ENCODE measurements at places on chromosomes 6 and 20.

DNA sequence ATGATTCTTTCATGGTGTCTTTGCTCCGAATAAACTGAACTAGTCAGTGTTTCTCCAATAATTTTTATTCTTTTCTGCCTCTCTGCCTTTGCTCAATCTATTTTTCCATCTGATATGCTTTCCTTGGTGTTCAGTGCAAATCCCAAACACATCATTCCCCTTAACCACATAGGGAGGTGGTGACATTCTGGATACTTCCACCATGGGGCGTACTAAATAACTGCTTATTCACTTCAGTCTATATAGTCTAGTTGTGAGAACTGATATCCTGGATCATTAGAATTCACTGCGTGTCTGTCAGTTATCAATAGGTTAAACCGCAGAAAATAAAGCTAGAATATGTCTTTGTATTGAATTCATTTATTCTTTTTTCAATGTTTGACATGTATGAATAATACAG is 83.1 kb downstream of the KCNQ5 start:
- DNase-seq, result no peak

DNA sequence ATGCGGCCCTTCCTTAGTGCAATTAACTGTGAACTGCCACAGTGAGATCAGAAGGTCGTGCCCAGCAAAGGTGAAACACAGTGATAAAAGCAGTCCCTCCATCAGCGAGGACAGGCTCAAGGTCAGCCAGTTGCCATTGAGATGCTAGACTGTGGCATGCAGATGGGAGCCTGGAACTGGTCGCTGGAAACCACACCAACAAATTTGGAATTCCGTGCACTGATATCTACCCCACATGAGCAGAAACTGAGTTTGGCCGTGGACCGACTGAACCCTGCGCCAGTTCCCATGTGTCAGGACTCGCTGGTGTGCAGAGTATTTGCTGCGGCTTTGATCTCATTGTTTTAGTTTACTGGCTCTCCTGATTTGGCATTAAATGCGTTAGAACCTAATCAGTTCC is 125.6 kb upstream of the QKI start:
- no peak for DNase-seq

DNA sequence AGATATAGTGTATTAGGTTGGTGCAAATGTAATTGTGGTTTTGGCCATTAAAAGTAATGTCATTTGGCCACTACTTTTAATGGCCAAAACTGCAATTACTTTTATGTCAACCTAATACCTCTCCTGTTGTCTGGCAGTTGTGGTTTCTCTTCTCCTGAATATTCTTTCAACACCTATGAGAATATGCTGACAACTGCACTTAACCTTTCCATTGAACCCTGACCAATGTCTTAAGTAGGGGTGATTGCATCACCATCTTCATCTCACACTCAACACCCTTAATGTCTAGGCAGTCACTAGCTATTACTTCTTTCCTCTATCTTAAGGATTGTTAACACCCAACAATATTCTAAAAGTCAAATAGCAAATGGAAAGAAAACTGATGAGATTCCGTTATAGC is 200.5 kb upstream of the HSF2 start:
- no peak for DNase-seq

GRCh38 chr6:87481931-87482330 is 9.2 kb downstream of the SLC35A1 start:
- no peak for DNase-seq

DNA sequence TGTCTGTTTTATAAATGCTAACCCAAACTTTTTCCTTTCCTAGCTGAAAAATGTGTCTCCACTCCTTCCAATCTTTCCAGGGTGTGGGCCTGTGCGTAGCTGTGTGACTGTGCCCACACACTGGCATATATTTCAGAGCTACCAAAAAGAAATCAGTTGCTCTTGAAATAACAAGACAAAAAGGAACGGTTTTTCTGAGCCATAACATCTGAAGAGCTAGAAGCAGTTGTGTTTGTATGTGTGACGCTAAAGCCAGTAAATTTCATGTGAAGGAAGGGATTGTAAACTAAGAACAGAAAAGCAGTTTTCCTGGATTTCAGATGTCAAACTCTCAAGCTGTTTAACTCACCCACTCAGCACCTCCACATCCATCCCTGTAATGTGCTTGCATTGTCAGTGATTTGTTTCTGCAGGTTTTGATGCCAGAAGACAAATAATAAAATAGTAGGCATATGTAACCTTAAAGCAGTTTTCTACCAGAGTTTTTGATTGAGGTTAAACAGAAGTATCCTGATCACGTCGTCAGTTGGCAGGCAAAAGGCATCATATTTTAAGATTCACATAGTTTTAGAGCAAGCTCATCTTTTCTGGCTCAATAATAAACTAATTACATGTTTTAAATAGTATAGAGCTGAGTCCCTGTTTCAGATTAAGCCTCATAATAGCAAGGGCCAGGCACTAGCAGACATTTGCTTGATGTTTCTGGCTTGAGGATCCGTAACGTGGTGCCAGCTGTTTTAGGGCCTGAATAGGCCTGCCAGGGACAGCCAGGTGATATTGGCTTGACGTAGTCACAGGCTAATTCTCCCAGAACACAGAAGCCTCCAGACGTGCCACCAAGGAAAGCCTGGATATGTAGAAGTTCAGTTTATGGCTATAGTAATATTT is 90.9 kb downstream of the FOXO3 start:
- DNase-seq, result no peak

- no peak for DNase-seq
These were observed 2.2 kb downstream of the ADISSP start for GRCh38 chr20:3765171-3765882.

GRCh38 chr6:129338683-129339082 is 371.3 kb downstream of the ARHGAP18 start:
- no peak for DNase-seq

DNA sequence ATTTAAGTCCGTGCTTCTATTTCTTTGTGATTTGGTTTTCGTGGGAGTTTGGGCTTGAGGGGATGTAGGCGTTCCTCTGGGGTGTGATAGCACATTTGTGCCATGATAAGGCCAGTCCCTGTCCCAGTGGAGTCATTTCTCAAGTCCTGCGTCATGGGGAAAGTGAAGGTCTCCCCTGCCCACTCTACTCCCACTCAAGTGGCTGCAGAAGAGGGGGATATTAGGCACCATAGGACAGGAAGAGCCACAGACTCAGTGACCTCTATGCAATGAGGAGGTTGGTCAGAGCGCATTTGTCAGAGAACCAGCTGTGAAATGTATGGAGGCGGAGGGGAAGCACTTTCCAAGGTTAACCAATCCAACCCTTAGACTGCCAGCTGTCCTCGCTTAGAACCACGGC is 51.9 kb upstream of the EDN1 start:
- DNase-seq, result peak; percentile 8

DNA sequence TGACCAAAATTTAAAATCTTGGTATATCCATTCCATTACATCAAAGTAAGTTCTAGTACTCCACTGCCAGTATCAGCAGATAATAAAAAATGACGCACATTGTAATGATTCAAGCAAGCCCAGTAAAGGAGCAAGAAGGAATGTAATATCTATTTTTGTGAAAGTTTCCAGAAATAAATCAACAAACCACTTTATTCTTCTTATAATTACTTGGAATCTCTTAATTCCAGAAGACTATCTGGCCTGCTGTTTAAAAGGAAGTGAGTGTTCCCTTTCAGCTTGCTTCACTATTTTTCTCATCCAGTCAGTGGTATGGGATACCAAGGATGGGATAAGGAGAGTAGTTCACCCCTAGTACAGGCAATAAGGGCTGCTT is 42.2 kb upstream of the DSE start:
- no peak for DNase-seq

DNA sequence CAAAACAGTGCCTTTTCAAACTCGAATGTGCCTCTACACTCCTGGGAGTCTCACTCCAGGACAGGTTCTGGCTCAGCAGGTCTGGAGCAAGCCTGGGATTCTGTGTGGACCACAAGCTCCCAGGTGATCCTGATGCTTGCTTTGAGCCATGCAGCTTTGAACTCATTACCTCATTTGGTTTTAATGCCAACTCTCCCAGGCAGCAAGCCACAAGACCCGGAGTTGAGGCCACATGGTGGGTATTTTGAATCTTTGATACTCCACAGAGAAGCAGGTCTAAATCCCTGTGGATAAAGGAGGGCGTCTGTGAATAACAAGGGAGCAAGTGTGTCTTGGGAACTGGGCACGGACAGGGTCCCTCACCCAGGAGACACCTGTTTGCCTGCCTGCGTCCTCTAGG is 205.4 kb upstream of the CST7 start:
- DNase-seq, result no peak
